ENCODE measurements at places on chromosomes 6 and 20. TPM values are rescaled to one million over a fixed set of nuclear protein-coding genes. Genes with fewer than 3 reads are reported as not detected.

DNA sequence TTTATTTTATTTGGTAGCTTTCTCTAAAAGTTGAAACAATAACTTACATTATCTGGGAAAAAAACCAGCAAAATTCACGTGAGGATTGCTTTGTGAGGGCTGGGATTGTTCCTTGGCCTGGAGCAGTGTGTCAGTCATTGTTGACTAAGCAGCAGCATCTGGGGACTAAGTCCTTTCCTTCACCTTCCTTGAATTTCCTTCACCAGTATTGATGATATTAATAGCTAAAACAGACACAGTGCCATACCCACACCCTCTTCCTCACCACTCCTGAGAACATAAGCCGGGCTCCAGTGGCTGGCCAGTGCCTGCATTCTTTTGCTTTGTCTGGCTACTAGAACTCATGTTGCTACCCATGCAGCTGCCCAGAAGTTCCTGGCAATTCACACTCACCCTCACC is 23.7 kb downstream of the PLCB1 start:
- peak; percentile 47 for DNase-seq

DNA sequence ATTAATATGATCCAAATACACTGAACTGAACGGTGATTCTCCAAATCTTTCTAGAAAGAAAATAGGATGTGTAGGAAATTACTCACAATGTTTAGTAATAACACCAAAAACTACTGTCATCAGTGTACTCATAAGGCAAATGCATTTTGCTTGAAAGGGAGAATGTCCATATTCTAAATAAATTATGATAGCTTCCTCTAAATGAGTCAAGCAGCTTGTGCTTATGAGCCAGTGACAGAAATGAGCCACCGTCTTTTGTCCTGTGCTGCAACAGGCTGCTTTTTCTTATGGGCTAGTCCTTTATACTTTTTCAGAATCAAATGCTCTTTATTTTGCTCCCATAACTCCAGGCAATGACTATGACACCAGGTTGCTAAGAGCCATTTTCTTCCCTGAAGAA is 4.5 kb upstream of the ZNF451 start:
- no peak for DNase-seq

GRCh38 chr20:10061641-10062040 is 26.9 kb downstream of the ANKEF1 start:
- DNase-seq: no peak

DNA sequence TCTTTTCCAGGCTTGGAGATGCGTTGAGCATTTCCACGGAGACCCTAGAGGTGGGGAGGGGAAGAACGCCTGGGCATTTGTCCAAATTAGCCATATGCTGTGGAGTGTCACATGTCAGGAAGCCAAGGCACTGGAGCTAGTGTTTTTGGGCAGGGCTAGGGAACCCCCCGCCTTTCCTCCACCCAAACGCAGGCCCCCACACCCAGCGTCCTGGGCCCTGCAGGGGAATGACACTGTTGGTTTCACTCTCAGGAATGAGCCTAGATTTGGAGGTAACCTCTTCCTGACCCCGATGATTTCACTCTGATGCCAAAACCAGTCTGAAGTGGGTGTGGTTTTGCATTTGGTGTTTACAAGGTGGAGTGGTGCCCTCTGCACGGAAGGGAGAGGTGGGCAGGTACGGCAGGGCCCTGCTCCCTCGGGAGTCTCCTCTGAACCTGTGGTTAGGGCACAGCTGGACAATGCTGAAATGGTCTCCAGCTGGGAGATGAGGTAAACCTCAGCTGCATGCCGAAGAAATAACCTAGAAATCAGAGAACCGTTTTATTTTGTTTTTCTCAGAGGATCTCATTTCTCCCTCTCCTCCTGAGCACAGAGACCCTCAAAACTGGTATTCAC is 29.5 kb downstream of the MTHFD1L start:
- DNase-seq: peak; percentile 99

GRCh38 chr20:44117296-44118184 is 69.4 kb downstream of the JPH2 start:
- no peak for DNase-seq

DNA sequence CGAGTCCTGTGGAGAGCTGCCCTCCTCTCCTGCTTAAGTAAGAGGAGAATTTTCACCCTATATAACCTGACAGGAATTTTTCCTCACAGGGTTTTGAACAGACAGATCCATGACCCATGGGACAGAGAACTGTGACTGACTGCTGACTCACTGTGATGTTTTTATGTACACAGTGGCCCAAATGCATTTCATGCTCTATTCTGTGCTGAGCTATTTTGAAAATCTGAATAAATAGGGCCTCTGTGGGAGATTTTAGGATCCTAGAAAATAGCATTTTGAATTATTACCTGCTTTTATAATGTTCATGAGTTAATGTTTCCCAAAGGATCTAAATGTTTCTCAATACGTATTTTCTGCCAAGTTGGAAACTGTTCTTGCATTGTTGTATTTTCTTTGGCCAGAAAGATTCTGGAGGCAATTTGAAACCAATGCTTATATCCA is 577.4 kb downstream of the HTR1B start:
- DNase-seq: no peak

GRCh38 chr20:7579888-7580287 is 360.4 kb downstream of the HAO1 start:
- no peak for DNase-seq

DNA sequence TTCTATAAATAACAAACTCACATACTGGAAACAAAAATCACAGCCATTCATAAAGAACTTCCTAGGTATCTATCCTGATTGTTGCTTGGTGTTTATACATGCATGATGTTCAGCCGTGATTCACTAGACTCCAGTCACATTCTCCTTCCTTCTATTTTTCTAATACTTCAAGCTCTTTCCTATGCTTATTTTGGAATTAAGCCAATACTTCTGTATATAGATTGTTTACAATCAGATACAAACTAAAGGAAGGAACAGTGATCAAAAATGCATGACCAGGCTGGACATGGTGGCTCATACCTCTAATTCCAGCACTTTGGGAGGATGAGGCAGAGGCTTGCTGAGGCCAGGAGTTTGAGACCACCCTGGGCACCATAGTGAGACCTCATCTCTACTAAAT is 377.5 kb upstream of the IRAK1BP1 start:
- DNase-seq: no peak

GRCh38 chr6:5398530-5398929 is 137.2 kb downstream of the FARS2 start:
- no peak for DNase-seq

PRICKLE4 gene
- 0.28 TPM for total RNA-seq

IL20RA gene
- total RNA-seq: 0.22 TPM

SIRPA gene
- total RNA-seq: 0.93 TPM

ATRN gene
- 27.9 TPM for total RNA-seq

CEP250 gene
- total RNA-seq: 39.9 TPM

RFX6 gene
- total RNA-seq: not detected

DEFB115 gene
- not detected for total RNA-seq

THBD gene
- total RNA-seq: 0.03 TPM

Data from SJCRH30 (cell line).